ENCODE measurements at places on chromosomes 11 and 22. TPM values are rescaled to one million over a fixed set of nuclear protein-coding genes. Genes with fewer than 3 reads are reported as not detected.

Gene C11orf42
- total RNA-seq: not detected

Gene IL17REL
- not detected for total RNA-seq

Gene CARD18
- not detected for total RNA-seq

Gene DDIAS
- 6.0 TPM for total RNA-seq

Gene TSPAN4
- total RNA-seq: 130 TPM

Gene KDM4D
- 1.6 TPM for total RNA-seq

Gene KCNC1
- not detected for total RNA-seq

Gene TSGA10IP
- not detected for total RNA-seq

Gene KCNJ11
- total RNA-seq: not detected

Gene RBX1
- total RNA-seq: 39.4 TPM

Gene OR4A16
- total RNA-seq: not detected

Gene SORL1
- total RNA-seq: 0.69 TPM

Gene ALDH3B1
- 38.2 TPM for total RNA-seq

Gene IZUMO1R
- total RNA-seq: not detected

Gene AQP11
- total RNA-seq: 1.5 TPM

Gene FIBIN
- not detected for total RNA-seq

Gene OR10A2
- not detected for total RNA-seq

Gene KRTAP5-8
- total RNA-seq: not detected

Gene OR4S2
- total RNA-seq: not detected

Gene OTOG
- total RNA-seq: not detected

Gene OR8D1
- not detected for total RNA-seq

Gene LRRC32
- not detected for total RNA-seq

Gene ZFP91
- total RNA-seq: 53.8 TPM
